EH (cell line): ENCODE measurements at places on chromosomes 13 and 19.

GRCh38 chr13:35767256-35767976, 290.9 kb upstream of the MAB21L1 start:
- DNase-seq, result no peak

GRCh38 chr13:29936956-29937355, 86.5 kb upstream of the UBL3 start:
- no peak for DNase-seq

DNA sequence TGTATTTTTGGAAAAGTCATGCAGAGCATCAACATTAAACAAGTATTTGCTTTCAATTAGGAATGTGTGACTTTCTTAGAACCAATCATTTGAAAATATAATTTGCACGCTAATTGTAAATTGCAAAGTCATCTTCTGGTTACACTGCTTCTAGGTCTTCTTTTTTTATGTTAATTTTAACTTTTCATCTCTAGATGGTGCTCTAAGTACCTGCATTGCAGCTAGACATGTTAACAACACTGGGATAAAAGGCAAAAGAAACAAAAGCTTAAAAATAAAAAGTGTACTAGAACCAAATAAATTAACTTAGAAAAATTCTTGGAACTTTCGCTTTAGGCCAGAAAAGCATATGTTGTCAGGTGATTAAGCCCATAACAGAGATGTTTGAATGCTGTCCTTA, 2758.2 kb downstream of the PCDH9 start:
- peak; percentile 65 for DNase-seq

GRCh38 chr13:108086678-108087077, 128.7 kb downstream of the LIG4 start:
- no peak for DNase-seq

GRCh38 chr19:18654469-18654868, 17.6 kb downstream of the KLHL26 start:
- no peak for DNase-seq

- no peak for DNase-seq
These were observed 3.4 kb downstream of the ERCC1 start for GRCh38 chr19:45420356-45420755.

- DNase-seq, result peak; percentile 61
These were observed 2.3 kb upstream of the HAS1 start for GRCh38 chr19:51726049-51726448.

DNA sequence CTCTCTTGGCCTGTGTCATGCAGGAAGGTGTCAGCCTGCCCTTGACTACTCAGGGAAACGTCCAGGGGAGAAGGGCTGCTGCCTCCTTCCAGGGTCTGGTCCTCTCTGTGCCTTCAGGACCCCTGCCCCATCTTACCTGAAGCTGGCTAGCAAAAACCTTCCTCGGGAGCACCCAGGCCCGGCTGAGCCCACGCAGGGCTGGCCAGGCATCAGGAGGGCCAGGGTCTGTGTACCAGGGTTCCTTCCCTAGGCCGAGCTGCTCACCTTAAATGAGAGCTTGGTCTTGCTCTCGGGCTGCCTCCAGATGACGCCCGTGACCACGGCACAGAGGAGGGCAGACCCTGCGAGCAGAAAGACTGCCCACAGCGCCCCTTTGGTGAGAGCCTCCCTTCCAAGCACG, 78.6 kb downstream of the SLC7A1 start:
- DNase-seq, result no peak

DNA sequence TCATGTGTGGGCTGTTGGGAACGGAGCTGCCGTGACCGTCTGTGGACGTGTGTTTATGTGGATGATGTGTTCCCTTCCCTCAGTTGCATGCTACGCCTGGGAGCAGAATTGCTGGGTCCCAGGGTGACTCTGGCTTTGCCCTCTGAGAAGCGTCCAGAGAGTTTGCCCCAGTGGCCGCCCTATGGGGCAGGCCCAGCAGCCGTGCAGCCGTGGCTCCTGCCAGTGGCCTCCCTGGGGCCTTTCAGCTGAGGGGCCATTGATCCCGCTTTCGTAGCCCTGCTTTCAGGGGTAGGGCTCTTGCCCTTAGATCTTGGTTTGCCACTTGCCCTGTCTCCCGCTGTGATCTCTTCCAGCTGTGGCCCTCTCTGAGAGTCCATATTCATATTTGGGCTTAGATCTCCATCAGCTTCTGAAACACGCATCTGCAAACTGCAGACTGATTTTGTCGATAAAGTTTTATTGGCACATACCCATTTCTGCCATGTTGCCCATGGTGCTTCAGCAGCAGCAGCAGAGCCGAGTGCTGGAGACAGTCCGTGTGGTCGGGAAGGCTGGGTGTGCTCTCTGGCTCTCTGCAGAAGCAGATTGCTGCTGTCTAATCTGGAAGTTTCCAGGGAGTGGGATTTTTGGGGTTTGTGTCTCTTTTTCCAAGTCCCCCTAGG, 17.6 kb downstream of the GNA11 start:
- DNase-seq, result no peak

DNA sequence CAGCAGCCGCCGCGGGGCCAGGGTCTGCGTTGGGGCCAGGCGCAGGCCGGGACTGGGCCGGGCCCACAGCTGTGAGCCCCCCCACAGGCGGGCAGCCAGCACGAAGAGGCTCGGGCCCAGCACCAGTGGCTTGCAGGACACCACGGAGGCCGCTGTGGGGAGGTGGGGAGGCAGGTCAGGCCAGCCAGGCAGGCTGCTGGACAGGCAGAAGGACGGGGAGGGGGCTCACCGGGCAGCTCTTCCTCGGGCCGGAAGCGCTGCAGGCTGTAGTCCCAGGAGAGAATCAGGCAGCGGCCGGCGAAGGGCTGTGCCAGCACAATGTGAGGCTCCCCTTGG, 8.3 kb downstream of the LGI4 start:
- DNase-seq, result no peak

GRCh38 chr13:74158028-74158427, 23.8 kb upstream of the KLF12 start:
- no peak for DNase-seq

DNA sequence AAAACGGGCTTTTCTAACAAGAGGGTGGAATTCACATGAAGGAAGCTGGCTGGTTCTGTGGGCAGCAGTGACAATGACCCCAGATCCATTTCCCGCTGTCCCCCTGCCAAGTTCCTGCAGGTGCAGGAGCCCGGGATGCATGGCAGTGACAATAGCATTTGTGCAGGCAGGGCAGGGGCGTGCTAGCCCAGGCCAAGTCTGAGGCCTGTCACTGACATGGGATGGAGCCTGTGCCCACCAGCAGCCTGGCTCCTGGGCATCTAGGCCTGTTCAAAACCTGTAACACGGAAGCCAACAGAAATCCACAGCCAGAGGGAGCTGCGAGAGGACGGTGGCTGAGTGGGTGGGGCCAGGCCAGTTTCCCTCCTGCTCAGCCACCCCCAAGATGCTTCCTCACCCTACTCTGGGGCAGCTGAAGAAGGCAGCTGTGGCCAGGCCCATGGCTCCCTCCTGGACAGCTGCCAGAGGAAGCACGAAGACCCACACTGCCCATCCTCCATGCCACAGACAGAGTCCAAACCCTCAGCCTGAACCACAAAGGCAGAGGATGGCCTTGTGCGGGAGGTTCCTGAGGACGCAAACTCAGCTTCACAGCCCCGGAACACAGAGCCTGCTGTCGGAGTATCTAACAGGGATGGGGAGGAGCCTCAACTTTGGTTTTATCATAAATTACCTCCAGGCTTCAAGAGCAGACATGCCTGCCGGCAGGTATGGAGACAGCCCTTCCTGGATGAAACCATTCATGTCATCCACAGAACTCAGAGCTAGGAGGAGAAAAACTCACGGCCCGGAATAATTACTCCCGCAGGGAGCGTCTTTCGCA, 74.0 kb downstream of the CEBPG start:
- no peak for DNase-seq

GRCh38 chr13:40981361-40981760, 37.8 kb downstream of the ELF1 start:
- no peak for DNase-seq

- DNase-seq, result peak; percentile 100
These were observed 35.8 kb upstream of the MEDAG start for GRCh38 chr13:30870049-30870884.

DNA sequence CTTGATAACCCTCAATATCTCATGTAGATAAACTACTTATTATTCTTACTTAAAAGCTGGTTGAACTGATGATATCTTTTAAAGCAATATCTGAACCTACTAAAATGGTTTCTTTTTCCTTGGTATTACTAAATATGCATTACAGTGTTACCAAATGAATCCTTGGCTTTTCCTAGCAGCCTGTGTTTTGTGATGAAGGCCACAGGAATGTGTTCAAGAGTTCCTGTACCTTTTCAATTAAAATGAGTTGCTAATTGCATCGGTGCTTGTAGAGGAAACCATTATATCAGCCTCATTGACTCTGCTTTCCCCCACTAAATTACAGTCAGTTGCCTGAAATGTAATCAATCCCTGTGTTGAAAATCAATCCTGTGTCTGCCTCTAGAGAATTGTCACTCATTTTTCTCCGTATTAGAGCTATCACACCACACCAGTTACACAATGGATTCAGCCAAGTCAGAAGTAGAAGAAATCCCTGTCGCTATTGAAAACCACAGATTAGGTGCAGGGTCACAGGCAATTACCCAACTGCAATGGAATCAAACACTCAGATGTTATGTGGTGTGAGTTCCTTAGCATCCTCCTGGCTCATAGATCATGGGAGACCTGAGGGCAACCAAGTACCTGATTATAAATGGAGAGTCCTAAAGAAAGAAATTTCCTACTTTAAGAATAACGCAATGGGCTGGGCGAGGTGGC, 13.3 kb downstream of the FAM216B start:
- no peak for DNase-seq

- DNase-seq, result no peak
These were observed 54.9 kb upstream of the ATP12A start for GRCh38 chr13:24625331-24625731.

DNA sequence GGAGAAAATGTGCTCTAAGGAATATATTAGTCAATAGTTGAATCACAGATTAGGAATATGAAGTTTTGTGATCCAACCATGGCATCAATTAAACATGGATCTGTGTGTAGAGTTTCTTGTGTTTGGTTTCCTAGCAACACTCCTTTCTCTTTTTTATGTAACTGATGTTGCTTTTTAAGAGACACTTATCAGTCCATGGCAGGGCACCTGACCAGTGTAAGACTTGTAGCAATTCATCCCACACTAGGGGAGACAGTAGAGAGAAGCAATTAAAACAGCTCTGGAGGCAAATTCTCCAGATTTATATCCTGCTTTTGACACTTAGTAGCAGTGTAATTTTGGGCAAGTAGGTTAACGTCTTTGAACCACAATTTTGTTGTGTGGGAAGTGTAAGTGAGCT, 1229.0 kb downstream of the PCDH9 start:
- DNase-seq, result no peak

GRCh38 chr19:14089662-14090508, 666 bp downstream of the SAMD1 start:
- DNase-seq, result peak; percentile 65

- DNase-seq, result no peak
These were observed 125.5 kb upstream of the MCF2L start for GRCh38 chr13:112843392-112844111.

DNA sequence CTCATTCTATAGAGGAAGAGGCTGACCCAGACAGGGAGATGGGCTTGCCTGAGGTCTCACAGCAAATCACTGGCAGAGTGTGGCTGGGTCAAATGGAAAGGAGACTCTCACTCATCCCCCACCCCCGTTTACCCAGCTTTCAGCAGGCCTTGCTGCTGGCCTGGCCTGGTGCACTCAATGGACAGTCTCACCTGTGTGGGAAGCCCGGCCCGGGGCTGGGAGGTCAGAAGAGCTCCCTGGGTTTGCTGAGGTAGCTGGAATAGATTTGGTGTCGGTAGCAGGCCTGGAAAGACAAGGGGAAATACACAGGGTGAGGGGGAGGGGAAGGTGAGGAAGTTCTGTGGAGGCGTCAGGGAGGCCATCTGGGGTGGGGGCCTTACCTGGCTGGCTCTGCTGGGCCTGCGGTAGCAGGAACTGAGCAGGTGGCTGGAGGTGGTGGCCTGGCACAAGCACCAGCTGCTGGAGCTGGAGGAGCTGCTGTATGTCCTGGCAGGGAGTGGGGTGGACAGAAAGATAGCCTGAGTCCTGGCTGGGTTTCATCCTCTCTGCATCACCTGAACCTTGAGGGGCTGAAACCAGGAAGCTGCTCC, 23.5 kb downstream of the ZNF574 start:
- no peak for DNase-seq

DNA sequence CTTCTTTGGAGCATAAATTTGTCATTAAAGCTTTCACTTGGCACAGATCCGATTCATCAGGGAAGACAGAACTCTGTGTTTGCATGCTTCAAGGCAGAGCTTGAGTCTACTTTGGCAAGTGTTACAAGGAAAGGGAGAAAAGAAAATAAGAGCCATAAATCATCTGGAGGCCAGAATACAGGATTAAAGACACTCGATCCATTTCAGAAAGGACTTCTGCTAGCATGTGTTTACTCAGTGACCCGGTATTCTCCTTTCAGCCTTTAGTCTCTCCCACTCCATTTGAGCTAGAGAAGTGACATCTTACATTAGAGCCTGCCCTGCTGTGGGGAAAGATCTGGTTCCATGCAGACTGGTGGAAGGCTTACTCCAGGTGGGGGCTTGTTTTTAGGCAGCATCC, 306.4 kb downstream of the KLF5 start:
- DNase-seq, result no peak

DNA sequence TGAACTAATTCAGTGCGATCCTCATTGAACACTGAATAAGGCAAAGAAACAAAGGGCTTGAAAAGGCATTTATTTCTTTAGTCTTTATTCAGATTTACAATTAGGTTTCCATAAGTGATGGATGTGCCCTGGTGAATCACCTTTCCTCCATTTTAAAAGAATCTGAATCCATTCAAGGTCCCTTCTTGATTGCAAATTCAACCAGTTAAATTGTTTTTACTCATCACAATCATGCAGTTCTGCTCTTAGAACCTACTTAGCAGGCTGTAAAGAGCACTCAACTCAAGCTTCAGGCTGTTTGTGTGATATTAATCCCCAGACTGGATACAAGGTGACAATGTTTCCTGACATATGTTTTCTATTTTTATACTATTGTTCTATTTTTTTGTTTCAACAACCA, 321.0 kb downstream of the TBC1D4 start:
- DNase-seq, result no peak

DNA sequence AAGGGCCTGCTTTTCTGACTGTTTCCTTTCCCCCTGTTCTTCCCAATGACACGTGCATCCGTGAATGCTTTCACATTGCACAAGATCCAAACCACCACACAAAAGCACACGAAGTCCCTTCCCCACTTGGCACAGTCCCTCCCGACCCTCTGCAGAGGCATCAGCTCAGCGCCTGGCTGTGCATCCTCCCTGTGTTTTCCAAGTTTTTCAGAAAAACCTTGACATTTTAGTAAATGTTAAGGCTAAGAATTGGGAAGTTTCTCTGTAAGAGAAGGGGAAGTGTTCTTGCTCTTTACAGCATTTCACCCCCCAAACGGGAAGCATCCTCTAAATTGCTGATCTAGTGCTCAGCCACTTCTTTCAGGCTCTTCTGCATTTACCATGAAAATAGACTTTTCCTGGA, 94.5 kb upstream of the TM9SF2 start:
- DNase-seq, result peak; percentile 9

DNA sequence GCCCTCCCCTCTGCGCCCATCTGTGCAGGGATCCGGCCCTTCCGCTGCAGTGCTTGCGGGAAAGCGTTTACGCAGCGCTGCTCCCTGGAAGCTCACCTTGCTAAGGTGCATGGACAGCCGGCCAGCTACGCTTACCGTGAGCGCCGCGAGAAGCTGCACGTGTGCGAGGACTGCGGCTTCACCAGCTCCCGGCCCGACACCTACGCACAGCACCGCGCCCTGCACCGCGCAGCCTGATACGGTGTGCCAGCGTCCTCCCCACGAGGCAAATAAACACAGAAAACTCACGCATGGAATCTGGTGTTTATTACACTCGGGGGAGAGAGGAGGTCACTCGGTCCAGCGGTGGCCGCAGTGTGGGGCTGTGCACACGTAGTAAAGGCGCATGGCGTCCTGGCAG, 1.2 kb downstream of the POLR2I start:
- no peak for DNase-seq

- no peak for DNase-seq
These were observed 14.1 kb downstream of the SLC27A5 start for GRCh38 chr19:58497634-58498170.
